ENCODE measurements at places on chromosomes 6 and 20.

- no peak overlapping the region for H3K27ac ChIP-seq
- H3K27me3 ChIP-seq = no peaks in the 10 kb centered on the region
- no peaks in the 10 kb centered on the region for H3K4me1 ChIP-seq
- H3K4me3 ChIP-seq = no peak overlapping the region
Observed at GRCh38 chr6:85390105-85390728, 59.7 kb upstream of the NT5E start.

DNA sequence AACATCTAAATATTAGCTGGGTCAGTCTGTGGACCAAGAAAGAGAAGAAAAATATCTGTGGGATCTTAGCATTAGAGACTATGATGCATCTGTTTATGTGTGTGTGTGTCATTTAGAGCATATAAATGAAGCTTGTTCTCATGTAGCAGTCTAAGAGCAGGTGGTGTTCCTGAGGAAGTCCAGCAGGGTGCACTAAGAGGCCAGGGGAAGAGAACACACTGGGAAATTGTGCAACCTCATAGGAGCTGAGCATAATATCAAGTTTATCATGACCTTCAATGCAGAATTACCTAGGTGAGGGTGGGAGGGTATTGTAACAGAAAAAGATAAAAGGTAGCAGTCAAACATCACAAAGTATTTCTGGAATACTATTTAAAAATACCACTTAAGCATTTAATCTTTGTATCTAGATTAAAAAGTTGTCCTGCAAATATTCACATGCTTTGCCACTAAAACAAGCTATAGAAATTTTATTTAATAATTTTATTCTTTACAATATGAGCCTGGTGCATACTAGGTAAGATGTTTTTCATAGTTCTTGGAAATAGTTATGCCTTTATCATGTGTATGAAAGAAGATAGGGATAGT, 80.5 kb downstream of the SMPDL3A start:
- no peaks in the 10 kb centered on the region for H3K4me1 ChIP-seq
- H3K27ac ChIP-seq = no peak overlapping the region
- H3K4me3 ChIP-seq = no peak overlapping the region
- peak; percentile 27 for DNase-seq
- H3K27me3 ChIP-seq = no peaks in the 10 kb centered on the region
- no peaks in the 10 kb centered on the region for H3K36me3 ChIP-seq

- H3K36me3 ChIP-seq = no peaks in the 10 kb centered on the region
- no peak overlapping the region for H3K4me3 ChIP-seq
- H3K4me1 ChIP-seq = no peaks in the 10 kb centered on the region
- DNase-seq = no peak
Observed at GRCh38 chr6:144993870-144994269, 708.7 kb downstream of the UTRN start.

GRCh38 chr20:9516234-9516871, 2.0 kb downstream of the LAMP5 start:
- no peaks in the 10 kb centered on the region for H3K36me3 ChIP-seq
- no peak overlapping the region for H3K27ac ChIP-seq
- H3K27me3 ChIP-seq = peaks cover 46% of the 10 kb centered on the region
- peaks cover 9% of the 10 kb centered on the region for H3K4me1 ChIP-seq
- peak overlapping the region; percentile 22 for H3K4me3 ChIP-seq

DNA sequence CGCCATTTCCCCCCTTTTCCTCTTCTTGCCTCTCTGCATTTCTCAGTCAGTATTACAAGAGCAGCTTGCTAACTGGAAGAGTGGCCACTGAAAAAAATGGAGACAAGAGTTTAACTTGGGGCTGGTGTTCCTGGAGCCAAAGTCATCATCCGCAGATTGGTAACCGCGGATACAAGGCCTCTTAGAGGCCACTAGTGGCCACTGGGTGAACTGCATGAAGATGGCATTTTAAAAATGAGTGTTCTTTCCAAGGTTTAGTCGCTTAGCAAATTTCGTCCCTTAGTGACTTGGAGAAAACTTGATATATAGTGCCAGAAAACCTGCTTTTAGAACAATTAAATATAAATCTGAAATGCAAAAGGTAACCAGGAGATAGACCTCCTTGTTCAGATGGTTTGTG, 4.8 kb downstream of the F13A1 start:
- peaks cover 2% of the 10 kb centered on the region for H3K27me3 ChIP-seq
- no peak overlapping the region for H3K4me3 ChIP-seq
- DNase-seq = no peak
- H3K27ac ChIP-seq = no peak overlapping the region

- peaks cover 5% of the 10 kb centered on the region for H3K4me1 ChIP-seq
- no peak overlapping the region for H3K4me3 ChIP-seq
- H3K27ac ChIP-seq = no peak overlapping the region
Observed at GRCh38 chr6:107292715-107293271, 166.6 kb downstream of the PDSS2 start.

- H3K4me3 ChIP-seq = no peak overlapping the region
- no peaks in the 10 kb centered on the region for H3K4me1 ChIP-seq
- no peaks in the 10 kb centered on the region for H3K36me3 ChIP-seq
- H3K27ac ChIP-seq = no peak overlapping the region
- no peak for DNase-seq
Observed at GRCh38 chr6:130928158-130928912, 101.1 kb downstream of the SMLR1 start.

GRCh38 chr6:3916211-3916610, 67.0 kb downstream of the FAM50B start:
- DNase-seq = no peak
- H3K27me3 ChIP-seq = no peaks in the 10 kb centered on the region
- no peak overlapping the region for H3K4me3 ChIP-seq

GRCh38 chr6:44024574-44025219, 102.6 kb downstream of the MRPL14 start:
- H3K36me3 ChIP-seq = no peaks in the 10 kb centered on the region
- H3K4me1 ChIP-seq = no peaks in the 10 kb centered on the region
- H3K4me3 ChIP-seq = no peak overlapping the region

DNA sequence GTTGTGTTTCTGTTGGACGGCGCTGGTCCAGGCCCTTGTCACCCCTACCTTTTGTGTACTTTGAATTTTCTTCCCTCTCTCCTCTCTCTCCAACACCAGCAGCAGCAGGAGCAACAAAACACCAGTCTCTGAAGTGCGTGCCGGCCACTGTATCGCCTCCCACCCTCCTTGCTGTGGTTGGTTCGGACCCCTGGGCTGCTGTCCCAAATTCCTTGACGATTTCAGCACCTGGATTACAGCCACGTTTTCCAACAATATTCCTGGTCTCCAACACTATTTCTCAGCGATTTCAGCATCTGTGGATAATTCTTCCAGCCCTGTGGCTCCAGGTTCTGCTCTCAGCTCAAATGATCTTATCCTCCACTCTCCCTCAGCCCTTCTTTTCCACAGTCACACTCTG, 11.8 kb downstream of the MAS1 start:
- no peaks in the 10 kb centered on the region for H3K36me3 ChIP-seq
- DNase-seq = no peak
- no peak overlapping the region for H3K27ac ChIP-seq
- no peaks in the 10 kb centered on the region for H3K27me3 ChIP-seq
- no peaks in the 10 kb centered on the region for H3K4me1 ChIP-seq
- no peak overlapping the region for H3K4me3 ChIP-seq

DNA sequence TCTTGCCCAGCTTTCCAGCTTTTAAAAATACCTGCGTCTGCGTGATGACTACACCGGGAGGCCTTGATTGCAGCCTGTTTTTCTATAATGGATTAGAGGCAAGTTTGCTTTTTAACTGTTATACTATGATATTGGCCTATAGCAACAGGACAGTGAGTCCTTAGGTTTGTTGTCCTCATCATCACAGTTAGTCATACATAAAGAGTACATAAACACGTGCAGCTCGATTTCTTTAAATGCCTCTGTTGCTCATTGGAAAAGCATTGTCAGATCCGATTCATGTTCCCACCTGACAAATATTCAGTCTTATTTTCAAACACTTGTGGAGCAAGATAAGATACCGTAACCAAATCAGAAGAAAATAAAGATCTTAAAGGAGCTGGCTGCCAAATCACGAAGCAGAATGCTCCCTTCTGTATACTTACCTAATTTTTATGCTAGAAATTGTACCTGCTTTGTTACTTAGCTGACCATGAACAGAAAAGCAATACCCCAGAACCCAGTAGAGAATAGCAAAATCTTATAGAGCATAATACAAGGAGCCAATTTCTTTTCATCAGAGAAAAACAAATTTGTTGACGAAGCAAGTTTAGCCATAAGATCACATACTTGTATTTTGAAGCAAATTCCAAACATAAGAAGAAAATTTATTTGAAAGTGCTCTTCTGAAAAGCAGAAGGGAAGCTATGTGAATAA, 100.4 kb downstream of the TMEM200A start:
- no peaks in the 10 kb centered on the region for H3K4me1 ChIP-seq
- H3K36me3 ChIP-seq = no peaks in the 10 kb centered on the region
- no peak overlapping the region for H3K4me3 ChIP-seq
- H3K27ac ChIP-seq = no peak overlapping the region
- H3K27me3 ChIP-seq = no peaks in the 10 kb centered on the region

GRCh38 chr6:111591370-111591900, 14.2 kb downstream of the TRAF3IP2 start:
- no peak for DNase-seq
- no peak overlapping the region for H3K4me3 ChIP-seq
- H3K27me3 ChIP-seq = no peaks in the 10 kb centered on the region
- no peaks in the 10 kb centered on the region for H3K4me1 ChIP-seq
- H3K36me3 ChIP-seq = peaks cover 4% of the 10 kb centered on the region

GRCh38 chr6:31821301-31822035, 6.1 kb upstream of the HSPA1B start:
- H3K27ac ChIP-seq = no peak overlapping the region
- no peaks in the 10 kb centered on the region for H3K27me3 ChIP-seq
- H3K36me3 ChIP-seq = no peaks in the 10 kb centered on the region
- H3K4me1 ChIP-seq = no peaks in the 10 kb centered on the region

DNA sequence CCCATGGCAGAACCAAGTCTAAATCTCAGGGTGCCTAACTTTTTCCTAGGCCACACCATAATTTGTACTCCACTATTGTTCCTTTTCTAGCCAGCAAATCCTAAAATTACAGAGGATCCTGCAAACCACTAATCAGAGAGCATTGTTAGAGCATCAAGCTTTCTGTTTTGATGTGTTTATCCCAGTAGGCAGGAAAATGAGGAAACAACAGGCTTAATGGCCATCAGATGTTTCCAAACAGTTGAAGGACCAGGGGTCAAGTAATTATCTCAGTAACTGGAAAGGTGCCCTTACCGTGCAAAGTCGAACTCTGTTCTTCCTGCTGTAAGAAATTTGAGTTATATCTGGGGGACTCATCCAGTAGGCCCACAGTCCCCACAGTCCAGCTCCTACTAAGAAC, 58.7 kb downstream of the RALY start:
- no peak overlapping the region for H3K4me3 ChIP-seq
- no peaks in the 10 kb centered on the region for H3K36me3 ChIP-seq
- no peak overlapping the region for H3K27ac ChIP-seq
- no peaks in the 10 kb centered on the region for H3K27me3 ChIP-seq

DNA sequence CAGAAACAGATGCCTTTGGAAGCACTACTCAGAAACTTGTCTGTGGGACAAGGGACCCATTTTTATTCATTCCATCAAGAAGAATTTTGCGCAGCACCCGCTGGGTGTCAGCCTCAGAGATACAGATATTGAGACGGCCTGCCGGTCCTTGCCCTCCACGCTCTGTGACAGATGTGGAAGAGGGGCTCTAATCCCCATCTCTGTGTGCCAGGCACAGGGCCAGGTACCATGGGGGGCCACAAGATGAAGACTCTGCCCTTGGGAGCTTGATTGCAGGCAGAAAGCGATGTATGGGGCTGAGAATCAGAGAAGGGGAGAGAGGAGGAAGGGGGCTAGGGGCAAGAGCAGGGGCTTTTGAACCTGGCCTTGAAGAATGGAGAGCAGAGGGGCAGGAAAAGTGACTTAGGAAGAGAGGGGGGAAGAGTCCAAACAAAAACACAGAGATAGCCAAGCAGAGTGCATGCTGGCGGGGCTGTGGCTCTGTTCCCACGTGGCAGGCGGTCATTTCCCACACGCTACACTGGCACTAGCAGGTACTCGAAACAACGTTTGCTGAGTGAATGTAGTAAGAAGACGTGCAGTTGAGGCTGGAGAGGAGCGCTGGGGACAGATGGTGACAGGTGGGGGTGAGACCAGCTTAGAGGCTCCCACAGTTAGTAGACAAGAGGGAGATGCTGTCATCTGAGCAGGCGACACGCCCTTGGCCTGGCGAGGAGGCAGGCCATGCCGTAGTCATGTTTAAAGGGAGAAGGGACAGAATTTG, 170.3 kb upstream of the SNX9 start:
- no peaks in the 10 kb centered on the region for H3K27me3 ChIP-seq
- no peak overlapping the region for H3K4me3 ChIP-seq
- no peaks in the 10 kb centered on the region for H3K4me1 ChIP-seq
- H3K27ac ChIP-seq = no peak overlapping the region

DNA sequence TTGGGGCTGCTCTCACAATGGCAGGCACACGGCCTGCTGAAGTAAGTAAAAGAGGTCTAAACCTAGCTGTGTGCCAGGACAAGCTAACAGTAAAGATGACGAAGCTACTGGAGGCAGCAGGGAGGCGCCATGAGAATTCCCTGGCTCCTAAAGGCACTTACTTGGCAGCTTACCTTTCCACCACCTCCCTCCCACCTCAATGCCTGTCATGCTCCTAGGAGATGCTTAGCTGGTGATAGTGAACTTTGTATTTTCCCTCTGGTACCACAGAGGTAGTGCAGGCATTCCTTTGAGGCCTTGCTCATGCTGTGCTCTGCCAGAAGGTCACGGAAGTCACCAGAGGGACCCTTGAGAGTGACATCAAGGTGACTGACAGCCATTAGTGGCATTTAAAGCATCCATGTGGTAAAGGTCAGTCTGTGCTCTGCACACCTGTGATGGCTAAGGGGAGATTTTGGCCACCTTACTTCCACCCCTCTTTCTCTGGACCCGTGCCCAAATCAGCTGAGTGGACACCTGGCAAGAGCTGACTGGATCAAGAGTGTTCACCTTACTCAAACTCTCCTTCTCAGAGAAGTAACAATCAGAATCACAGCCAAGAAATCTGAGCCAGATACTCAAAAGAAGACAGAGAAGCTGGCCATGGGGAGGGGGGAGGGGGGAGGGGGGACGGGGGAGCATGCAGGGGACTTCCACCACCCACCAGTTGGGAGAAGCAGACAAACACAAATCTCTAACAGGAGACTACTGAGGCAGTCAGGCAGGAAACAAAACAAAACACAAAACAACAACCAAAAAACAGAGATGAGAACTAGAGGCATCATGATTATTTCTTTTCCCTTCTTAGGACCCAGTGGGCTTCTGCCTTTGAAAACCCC, 2.9 kb downstream of the FKBP1A start:
- no peak for DNase-seq
- H3K4me3 ChIP-seq = no peak overlapping the region
- H3K27ac ChIP-seq = no peak overlapping the region
- H3K36me3 ChIP-seq = no peaks in the 10 kb centered on the region
- peaks cover 7% of the 10 kb centered on the region for H3K4me1 ChIP-seq
- no peaks in the 10 kb centered on the region for H3K27me3 ChIP-seq

- H3K27me3 ChIP-seq = no peaks in the 10 kb centered on the region
- H3K4me3 ChIP-seq = no peak overlapping the region
- no peak for DNase-seq
- no peaks in the 10 kb centered on the region for H3K36me3 ChIP-seq
- no peaks in the 10 kb centered on the region for H3K4me1 ChIP-seq
- H3K27ac ChIP-seq = no peak overlapping the region
Observed at GRCh38 chr6:52312461-52312860, 27.9 kb upstream of the MCM3 start.
